ENCODE measurements at places on chromosomes 2 and 18.

GRCh38 chr2:189602233-189602632, 21.6 kb upstream of the SLC40A1 start:
- no peak for DNase-seq

- no peak for DNase-seq
Measured at GRCh38 chr18:44388329-44388728, 292.4 kb upstream of the SETBP1 start.

DNA sequence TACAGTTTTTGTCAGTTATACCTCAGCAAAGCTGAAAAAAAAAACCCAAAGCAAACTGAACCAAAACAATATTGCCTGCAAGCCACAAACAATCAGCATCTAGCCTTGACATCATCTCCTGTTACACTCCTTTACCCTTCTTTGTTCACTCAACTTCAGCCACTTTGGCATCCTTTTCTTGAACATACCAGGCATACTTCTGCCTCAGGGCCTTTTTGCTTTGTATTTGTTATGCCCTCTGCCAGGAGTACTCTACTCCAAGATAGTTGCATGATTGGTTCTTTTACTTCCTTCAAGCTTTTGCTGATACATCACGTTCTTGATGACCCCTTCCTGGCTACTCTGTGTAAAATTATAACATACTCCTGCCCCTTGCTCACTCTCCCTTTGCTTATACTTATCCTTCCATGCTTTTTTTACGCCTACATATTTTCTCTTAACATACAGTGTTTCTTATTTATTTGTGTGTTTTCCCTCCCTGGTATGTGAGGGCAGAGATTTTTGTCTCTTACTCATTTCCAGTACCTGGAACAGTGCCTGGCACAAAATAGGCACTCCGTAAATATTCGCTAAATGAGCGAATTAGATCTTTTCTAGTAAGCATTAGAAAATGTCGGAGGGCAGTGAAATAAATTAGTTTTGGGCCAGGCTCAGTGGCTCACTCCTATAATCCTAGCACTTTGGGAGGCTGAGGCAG, 12.7 kb downstream of the ABI2 start:
- DNase-seq, result peak; percentile 76

DNA sequence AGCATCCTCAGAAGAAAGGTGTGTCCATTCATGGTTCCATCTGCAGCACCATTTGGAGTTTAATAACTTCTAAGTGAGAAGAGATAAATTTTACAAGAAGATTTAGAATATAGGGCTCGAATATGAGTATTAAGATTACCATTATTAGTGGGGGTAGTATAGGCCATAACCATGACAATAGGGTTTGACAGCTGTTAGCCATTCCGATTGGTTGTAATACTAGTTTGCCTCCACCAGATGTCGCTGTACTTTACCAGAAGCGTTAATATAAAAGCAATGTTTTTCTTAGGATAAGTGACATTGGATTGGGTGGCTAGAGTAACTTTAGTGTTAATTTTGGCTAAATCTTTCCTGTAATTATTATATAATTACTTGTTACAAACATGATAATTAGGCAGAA, 107.5 kb upstream of the SRD5A2 start:
- no peak for DNase-seq

DNA sequence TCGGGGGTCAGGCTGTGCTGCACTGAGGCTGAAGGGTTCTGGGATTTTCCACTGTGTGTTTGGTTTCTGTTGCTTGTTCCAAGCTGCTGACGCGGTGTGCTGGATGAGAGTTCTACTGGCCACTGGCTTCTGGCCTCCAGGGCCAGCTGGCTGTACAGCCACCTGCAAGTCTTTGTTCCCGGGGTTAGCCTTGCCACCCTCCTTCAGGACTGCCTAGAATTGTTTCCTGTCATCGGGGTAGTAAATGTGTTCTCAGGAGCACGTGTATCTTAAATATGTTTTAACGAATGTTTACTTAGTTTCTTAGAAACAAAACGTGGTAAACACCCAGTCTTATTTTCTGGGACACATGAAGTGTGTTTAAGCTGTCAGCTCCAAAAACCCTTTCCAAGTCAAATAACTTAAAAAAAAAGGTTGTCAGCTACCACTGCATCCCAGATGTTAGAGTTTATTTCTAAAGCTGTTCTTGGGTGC, 231.2 kb downstream of the AGAP1 start:
- DNase-seq, result no peak

GRCh38 chr18:48843596-48843995, 107.2 kb downstream of the SMAD7 start:
- no peak for DNase-seq

- DNase-seq, result no peak
Measured at GRCh38 chr2:6827566-6828298, 38.0 kb downstream of the CMPK2 start.

DNA sequence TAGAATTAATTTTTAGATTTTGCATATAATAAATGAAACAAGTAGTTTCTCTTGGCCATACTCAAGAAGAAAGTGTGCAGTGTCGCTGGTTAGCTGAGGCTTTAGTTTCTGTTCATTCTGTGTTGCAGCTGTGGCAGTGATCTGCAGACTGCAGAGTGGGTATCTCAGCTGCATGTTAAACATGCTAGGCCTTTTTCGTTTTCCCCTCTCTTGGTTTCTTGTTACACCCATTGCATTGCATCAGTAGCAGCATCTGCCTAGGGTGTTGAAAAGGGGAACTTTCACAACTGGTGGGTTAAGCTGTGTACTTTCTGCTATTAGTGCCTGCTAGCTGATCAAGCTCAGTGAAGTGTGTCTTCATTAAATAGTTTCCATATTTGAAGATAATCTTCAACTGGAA, 51.3 kb downstream of the ACSL3 start:
- no peak for DNase-seq

DNA sequence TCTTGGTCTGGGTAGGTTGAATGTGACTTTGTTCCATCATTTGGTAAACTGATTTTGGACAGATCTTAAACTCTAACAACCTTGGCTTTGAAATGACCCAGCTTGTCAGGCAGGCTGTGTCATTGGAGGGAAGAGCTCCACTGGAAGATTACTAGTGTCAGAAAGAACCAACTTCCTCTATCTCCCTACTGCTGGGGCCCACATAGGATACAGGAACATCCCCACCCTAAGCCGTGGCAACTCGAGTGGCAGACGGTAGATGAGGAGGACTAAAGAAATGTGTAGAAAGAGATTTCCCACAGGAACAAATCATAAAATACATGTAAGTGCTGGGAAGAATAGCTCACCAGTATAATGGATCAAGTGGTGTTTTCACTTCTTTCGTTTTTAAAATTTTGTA, 4.3 kb upstream of the G6PC2 start:
- no peak for DNase-seq

- no peak for DNase-seq
Measured at GRCh38 chr2:164644036-164644700, 22.9 kb upstream of the GRB14 start.

- no peak for DNase-seq
Measured at GRCh38 chr2:205612636-205613035, 69.7 kb upstream of the NRP2 start.

- DNase-seq, result peak; percentile 32
Measured at GRCh38 chr2:196925051-196925767, 1.3 kb downstream of the PGAP1 start.

GRCh38 chr2:36223259-36223658, 132.3 kb upstream of the CRIM1 start:
- no peak for DNase-seq

DNA sequence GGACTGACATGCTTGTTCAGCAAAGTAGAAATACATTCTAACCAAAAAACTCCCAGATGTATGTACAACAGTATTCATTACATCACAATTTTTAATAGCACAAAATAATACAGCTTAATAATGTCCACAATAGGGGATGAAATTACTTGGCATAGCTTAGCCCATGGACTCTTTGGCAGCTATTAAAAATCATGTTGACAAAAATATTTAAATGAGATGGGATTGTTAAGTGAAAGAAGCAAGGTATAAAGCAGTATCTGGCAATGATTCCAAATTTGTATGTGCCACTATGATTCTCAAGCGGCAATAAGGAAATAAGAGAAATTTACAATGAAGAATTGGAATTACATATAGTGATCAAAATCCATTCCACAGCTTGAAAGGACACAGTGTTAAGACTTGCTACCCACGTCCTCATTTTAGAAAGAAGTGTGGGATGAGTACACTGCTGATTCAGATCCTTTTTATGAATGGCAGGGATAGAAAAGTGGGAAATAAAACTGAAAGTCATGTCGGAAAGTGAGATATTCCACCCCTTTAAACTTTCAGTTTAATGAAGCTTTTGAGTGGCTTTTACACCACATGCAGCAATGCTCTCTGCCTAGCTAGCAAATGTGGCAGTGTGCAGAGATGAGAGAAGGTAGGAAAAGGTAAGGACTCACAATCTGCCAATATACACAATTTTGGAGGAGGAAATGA, 2.4 kb downstream of the GAREM1 start:
- DNase-seq, result no peak

- DNase-seq, result no peak
Measured at GRCh38 chr2:113185664-113186432, 12.1 kb downstream of the PSD4 start.

GRCh38 chr2:148794558-148794957, 80.5 kb upstream of the KIF5C start:
- DNase-seq, result no peak

DNA sequence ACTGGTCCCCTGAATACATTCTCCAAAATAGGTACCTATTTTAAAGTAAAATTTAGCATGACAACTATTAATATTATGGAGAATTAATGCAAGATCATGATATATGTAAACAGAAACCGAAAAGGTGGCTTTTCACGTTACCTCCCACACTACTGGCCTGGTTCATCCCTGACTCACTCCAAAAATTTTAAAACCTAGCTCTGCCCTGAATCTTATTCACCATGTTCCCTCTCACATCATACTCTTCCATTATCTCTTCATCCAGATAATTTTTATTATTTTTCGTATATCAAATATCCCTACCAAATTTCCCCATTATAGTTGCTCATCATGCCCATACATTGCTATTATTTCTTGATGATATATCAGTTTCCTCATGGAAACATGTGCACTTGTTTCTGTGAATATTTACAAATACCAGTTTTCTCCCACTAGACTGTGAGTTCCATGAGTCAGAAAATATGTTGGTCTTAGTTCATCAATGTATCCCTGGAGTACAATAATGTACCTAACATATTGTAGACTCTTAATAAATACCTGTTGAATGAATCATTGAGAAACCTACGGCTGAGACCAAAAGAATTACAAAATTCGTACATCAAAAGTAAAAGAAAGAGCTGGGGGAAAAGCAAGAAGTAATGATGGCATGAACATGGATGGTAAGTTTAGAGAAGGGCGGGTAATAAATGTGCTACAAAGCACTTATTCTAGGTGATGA, 360.1 kb upstream of the CHAC2 start:
- peak; percentile 10 for DNase-seq

GRCh38 chr2:234026693-234027254, 23.7 kb upstream of the SPP2 start:
- DNase-seq, result no peak

- DNase-seq, result no peak
Measured at GRCh38 chr2:219561179-219562048, 9.9 kb downstream of the OBSL1 start.

- no peak for DNase-seq
Measured at GRCh38 chr2:105766300-105766866, 21.7 kb downstream of the NCK2 start.

- DNase-seq, result no peak
Measured at GRCh38 chr2:150413910-150414309, 73.6 kb downstream of the RND3 start.

DNA sequence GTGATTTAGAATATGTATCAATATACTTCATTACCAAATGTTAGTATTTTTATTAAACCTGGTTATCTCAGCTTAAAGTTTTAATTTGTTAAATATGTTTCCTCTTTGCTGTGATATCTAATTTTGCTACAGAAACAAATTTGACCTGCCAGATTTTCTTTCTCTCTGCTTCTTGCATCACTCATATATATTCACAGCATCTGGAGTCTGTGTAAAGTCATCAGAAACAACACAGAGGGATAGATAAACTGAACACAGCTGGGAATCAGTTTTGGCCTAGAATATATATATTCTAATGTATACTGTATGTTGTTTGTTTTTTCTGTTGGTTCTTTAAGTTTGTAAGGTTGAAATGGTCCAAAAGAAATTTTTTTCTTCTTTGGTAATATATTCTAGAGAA, 8.5 kb downstream of the PSMD14 start:
- no peak for DNase-seq

DNA sequence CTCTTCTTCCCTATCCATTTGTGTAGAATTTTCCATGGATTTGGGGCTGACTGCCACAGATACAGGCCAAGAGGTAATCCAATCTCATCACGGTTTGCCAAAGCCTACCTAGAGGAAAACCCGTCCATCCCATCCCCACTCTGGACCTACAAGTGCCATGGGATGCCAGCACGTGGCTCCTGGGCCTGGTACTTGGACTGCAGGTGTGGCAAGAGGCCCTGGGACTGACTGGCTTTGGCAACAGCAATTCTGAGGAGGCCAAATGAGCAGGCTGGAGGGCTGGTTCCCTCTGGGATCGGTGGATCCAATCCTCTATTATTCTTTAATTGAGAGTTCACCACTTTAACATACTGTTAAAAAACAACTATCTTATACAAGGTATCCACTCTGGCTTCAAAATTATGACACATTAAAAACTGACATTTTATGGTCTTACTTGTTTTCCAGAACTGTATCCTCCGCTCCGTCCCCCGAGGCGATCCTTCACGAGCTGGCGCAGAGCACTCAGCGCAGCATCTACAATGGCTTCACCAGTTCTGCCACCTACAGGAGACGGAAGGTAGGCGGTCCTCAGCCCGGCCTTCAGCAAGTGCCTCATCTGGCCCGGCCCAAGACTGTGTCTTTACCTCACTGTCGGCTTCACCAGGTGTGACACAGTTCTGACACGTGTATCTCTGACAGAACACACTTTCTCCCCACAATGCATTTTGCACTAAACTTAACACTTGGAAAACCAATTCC, 19.8 kb downstream of the PDIA6 start:
- DNase-seq, result no peak

DNA sequence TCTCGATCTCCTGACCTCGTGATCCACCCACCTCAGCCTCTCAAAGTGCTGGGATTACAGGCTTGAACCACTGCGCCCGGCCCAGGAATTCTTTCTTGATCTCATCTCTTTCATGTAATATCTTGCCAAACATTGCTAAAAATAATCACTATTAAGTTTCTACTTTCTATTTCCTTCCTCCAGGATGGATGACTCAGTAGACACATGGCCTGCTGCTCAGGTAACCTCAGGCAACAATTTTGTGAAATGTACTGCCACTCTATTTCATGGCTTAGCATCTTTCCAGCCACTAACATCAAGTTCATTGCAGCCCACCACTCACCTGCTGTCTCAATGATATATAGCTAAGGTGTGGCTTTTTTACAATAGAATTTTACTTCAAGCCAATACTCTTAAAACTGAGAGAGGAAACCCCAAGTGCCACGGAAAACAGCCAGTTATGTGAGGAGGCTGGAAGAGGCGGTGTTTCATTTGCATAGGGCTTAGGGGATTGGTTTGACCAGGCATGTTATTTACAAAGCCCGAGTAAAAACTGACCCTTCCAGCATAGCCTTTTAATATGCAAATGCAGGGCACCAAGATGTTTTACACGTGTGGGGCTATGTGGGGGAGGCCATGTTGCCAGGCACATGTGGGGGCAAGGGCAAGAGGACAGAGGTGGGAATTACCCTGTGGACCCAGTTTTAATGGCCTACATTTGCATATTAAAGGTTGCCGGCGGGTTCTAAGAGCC, 11.3 kb upstream of the SUMO1 start:
- DNase-seq, result no peak

- no peak for DNase-seq
Measured at GRCh38 chr2:43407935-43408334, 181.5 kb upstream of the ZFP36L2 start.

GRCh38 chr2:41663056-41663455, 384.8 kb upstream of the PKDCC start:
- no peak for DNase-seq

- no peak for DNase-seq
Measured at GRCh38 chr2:65831509-65831908, 399.1 kb upstream of the SPRED2 start.
